ENCODE measurements at places on chromosomes 5 and 9.

GRCh38 chr5:95086927-95087815 is 197.7 kb downstream of the MCTP1 start:
- DNase-seq, result no peak

- DNase-seq, result no peak
Measured at GRCh38 chr5:149550594-149551226, 529 bp downstream of the CSNK1A1 start.

- no peak for DNase-seq
Measured at GRCh38 chr5:78530342-78531096, 118.1 kb downstream of the LHFPL2 start.

DNA sequence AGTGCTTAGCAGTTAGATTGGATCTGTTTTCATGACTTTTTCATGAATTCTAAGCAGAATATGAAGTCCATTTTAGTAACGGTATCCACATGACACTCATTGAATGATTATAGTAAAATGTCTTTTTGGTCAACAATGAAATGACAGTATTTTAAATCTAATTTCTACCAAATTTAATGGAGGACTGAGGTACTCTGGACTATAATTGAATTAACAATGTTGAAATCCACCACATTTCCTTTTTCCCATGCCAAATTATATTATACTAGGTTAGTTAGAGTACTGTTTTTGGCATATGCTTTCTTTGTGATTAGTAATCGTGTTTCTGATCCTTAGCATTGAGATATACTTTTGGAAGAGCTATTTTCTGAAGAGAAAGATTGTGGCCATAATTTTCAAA is 40.6 kb downstream of the CDC42SE2 start:
- no peak for DNase-seq

DNA sequence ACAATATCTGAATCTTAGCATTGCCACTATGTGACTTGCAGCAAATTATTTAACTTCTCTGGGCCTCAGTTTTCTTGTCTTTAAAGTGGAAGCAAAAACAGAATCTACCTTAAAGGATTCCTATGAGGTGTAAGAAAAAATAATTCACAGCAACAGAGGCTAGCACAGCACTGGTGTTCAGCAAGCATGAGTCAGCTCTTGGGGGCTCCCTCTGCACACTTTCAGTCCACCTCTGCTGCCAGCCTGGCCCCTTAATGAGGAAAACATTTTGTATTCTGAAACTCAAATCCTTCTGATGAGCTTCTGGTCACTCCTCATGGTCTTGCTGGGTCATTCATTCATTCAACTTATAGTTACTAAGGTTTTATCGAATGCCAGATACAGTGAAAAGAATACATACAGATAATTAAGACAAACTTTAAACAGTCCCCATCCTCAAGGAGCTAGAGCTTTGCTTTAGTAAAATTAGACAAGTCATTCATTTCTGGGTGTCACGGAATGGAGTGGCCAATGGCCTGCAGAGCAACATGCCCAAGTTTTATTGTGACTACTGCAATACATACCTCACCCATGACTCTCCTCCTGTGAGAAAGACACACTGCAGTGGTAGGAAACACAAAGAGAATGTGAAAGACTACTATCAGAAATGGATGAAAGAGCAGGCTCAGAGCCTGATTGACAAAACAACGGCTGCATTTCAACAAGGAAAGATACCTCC is 26.8 kb upstream of the IQGAP2 start:
- no peak for DNase-seq

GRCh38 chr9:20292002-20292401 is 330.3 kb downstream of the MLLT3 start:
- no peak for DNase-seq

DNA sequence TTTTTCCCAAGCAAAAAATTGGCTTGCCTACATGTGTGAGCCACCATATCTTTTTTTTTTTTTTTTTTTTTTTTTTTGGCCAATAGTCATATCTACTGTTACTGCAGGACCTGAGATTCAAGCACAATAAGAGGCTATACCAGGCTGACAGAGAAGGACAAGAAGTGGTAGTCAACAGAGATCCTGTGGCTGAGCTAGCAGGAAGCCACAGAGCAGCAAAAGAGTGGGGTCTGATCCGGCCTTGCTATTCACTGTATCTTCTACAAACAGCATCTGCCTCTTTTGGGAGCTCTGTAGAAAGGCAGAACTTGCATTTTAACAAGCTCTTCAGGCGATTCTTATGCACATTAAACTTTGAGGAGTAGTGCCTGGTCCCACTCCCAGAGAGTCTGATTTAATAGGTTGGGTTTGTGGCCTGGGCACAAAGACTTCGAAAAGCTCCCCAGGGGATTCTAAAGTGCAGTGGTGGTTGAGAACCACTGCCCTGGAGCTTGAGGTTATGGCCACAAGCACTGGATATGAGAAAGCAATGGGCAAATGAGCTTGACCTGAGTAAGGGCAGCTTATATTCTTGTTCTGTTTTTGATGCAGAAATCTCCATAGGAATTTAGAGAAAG is 162.8 kb downstream of the PIK3R1 start:
- DNase-seq, result no peak

- DNase-seq, result no peak
Measured at GRCh38 chr5:37738865-37739488, 100.9 kb downstream of the GDNF start.

- no peak for DNase-seq
Measured at GRCh38 chr9:93950619-93951601, 4.2 kb downstream of the BARX1 start.

- no peak for DNase-seq
Measured at GRCh38 chr5:173228639-173229381, 6.2 kb downstream of the NKX2-5 start.

- DNase-seq, result no peak
Measured at GRCh38 chr9:8155706-8156105, 356.1 kb upstream of the DMAC1 start.

DNA sequence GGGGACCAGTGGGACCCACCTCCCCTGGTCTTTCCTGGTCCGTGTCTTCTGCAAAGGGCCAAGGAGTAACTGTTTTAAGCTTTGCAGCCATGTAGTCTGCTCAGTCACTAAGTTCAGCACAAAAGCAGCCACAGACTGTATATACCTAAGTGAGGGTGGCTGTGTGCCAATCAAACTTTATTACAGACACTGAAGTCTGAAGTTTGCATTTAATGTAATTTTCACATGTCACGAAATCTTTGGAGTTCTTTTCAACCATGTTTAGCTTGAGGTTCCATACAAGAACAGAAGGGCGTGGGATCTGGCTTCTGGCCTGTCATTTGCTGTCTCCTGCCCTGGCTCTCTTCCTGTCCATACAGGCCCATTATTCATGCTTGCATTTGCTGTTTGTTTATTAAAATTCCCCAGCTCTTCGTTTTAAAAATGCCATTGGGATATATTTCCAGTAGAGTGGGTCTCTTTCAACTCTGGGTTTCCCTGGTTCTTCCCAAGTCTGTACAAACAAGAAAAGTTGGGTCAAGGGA is 64.2 kb upstream of the ECM2 start:
- DNase-seq, result no peak
